Mesothelial cell of epicardium (in vitro differentiated cells): ENCODE measurements at places on chromosomes 12 and 14.

DNA sequence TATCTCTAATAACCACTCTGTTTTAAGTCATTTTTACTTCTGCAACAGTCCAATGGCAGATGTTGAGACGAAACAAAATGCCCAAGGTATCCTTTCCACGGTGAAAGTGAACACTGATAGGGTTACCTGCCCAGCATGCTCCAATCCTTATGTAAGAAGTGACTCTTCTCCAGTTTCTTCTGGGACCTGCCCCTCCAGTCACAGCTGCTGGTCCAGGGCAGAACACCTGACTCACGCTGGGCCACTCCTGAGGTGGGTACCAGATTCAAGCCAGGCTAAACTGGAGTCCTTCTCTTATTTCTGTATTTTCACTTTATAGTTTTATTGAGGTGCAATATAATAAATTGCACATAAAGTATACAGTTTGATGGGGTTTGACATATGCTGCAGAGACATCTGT is 16.7 kb downstream of the NT5DC3 start:
- no peaks in the 10 kb centered on the region for H3K27me3 ChIP-seq
- DNase-seq = no peak
- H3K36me3 ChIP-seq = no peaks in the 10 kb centered on the region
- H3K4me3 ChIP-seq = no peak overlapping the region

- DNase-seq = no peak
- no peak overlapping the region for H3K27ac ChIP-seq
- no peak overlapping the region for H3K4me3 ChIP-seq
- H3K36me3 ChIP-seq = peaks cover 2% of the 10 kb centered on the region
- no peaks in the 10 kb centered on the region for H3K27me3 ChIP-seq
- no peaks in the 10 kb centered on the region for H3K4me1 ChIP-seq
Observed at GRCh38 chr12:56979628-56980027, 22.2 kb upstream of the RDH16 start.

GRCh38 chr12:103868215-103868614 is 27.2 kb upstream of the NT5DC3 start:
- no peak overlapping the region for H3K4me3 ChIP-seq
- H3K4me1 ChIP-seq = peaks cover 21% of the 10 kb centered on the region
- no peaks in the 10 kb centered on the region for H3K27me3 ChIP-seq
- DNase-seq = no peak
- peak overlapping the region; percentile 1 for H3K27ac ChIP-seq
- H3K36me3 ChIP-seq = no peaks in the 10 kb centered on the region

DNA sequence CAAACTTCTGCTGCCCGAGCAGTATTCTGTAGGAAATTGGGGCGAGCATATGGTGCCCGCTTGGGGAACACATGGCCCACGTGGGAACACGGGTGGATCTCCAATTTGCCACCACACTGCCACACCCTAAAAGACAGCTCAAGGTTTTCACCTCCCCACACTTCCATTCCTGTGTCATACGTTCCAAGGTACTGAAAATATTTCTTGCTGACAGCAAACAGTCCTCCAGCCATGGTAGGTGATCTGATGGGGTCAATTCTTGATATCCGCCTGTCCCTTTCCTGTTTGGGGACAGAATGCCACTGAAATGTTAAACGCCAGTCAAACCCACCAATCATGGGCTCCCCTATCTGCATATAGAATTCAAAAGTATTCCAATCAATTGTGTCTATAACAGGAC is 1.2 kb downstream of the GALNT4 start:
- no peak for DNase-seq
- no peak overlapping the region for H3K27ac ChIP-seq
- peak overlapping the region; percentile 91 for H3K4me3 ChIP-seq
- peaks cover 34% of the 10 kb centered on the region for H3K4me1 ChIP-seq
- peaks cover 12% of the 10 kb centered on the region for H3K36me3 ChIP-seq
- no peaks in the 10 kb centered on the region for H3K27me3 ChIP-seq

DNA sequence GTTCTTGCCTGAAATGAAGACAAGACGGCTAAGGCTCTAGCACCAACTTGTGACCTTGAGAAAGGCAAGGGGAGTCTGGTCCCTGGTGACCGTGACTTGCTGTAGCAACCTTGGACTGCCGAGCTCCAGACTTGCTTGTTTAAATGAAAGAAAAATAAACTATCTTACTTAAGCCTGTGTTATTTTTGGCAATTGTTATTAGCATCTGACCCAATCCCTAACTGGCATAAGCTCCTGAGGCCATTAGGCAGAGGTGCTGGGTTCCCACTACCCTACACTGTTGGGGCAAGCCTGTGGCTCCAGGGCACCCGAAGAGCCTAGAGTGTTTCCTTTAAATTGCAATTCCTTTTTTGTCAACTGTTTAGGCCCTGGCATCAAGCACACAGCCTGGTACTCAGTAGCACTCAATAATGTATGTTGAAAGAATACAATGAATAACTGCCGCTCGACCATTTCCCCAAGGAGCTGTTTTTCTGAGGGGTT is 106.9 kb upstream of the HIF1A start:
- H3K36me3 ChIP-seq = no peaks in the 10 kb centered on the region
- DNase-seq = no peak
- H3K27ac ChIP-seq = no peak overlapping the region
- no peak overlapping the region for H3K4me3 ChIP-seq
- peaks cover 13% of the 10 kb centered on the region for H3K4me1 ChIP-seq

DNA sequence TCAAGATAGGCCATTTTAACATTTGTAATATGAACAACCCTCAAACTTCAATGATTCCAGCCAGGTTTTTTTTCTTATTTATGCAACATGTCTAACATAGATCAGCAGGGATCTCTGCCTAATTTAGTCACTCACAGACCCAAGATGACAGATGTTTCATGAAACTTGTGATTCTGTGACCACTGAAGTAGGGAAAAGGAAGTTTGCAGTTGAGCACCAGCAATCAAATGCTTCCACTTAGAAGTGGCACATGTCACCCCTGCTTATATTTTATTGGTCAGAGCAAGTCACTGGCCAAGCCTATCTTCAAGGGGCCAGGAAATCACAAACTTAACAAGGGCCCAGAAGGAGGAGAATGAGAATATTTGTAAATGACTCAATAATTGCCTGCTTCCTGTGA is 150.6 kb downstream of the BCAT1 start:
- H3K4me3 ChIP-seq = no peak overlapping the region
- no peaks in the 10 kb centered on the region for H3K27me3 ChIP-seq
- H3K36me3 ChIP-seq = no peaks in the 10 kb centered on the region
- no peak overlapping the region for H3K27ac ChIP-seq

DNA sequence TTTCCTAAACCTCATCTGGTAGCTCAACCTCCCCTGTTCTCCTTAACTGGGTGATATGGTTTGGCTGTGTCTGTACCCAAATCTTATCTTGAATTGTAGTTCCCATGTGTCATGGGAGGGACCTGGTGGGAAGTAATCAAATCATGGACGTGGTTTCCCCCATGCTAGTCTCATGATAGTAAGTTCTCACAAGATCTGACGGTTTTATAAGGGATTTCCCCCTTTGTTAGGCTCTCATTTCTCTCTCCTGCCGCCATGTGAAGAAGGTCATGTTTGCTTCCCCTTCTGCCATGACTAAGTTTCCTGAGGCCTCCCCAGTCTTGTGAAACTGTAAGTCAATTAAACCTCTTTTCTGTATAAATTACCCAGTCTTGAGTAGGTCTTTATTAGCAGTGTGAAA is 19.5 kb downstream of the COX16 start:
- no peak overlapping the region for H3K4me3 ChIP-seq
- H3K4me1 ChIP-seq = no peaks in the 10 kb centered on the region
- H3K36me3 ChIP-seq = peaks cover 75% of the 10 kb centered on the region
- no peaks in the 10 kb centered on the region for H3K27me3 ChIP-seq

DNA sequence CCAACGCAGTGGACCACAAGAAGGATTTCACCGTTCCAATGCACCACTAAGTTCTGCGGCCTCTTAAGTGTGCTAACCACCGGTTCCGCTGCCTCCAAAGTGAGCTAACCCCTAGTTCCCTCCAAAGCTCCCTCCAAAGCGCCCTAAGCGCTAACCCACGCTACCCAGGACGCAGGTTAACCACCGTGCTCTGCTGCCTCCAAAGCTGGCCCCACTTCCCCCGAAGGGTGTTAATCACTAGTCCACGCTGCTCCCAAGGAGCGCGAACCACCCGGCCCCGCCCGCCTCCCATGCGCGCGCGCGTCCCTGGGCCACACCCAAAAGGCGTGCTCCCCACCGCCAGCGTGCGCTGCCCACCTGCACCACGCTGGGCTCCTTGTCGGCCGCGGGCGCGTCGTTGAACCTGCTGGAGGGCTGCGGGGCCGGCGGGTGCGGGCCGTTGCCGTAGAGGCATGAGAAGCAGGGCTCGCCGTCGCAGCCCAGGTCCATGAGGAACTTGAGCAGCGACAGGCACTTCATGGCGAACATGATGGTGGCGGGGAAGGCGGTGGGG is 11.7 kb downstream of the FAM181A start:
- H3K27me3 ChIP-seq = peaks cover 59% of the 10 kb centered on the region
- peak overlapping the region; percentile 44 for H3K4me3 ChIP-seq
- no peak for DNase-seq
- no peaks in the 10 kb centered on the region for H3K4me1 ChIP-seq
- H3K36me3 ChIP-seq = no peaks in the 10 kb centered on the region

DNA sequence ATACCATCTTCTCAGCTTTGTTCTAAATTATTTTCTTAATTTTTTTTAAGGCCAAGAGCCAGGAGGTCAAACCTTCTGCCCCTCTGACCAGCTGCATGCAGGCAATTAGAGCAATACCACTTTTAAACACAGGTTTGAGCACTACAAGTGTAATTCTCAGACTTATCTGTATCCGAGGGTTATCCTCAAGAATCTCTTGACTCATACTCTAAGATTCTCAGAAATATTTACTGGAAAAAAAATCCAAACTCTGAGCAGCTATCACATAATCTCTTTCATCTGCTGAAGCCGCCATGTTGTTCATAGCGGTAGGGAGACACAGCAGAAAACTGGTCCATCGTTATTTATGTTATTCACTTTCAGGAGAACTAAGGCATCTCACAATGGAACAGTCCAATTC is 27.4 kb upstream of the PTHLH start:
- H3K4me3 ChIP-seq = no peak overlapping the region
- peaks cover 2% of the 10 kb centered on the region for H3K4me1 ChIP-seq
- no peak for DNase-seq
- H3K27ac ChIP-seq = no peak overlapping the region
- no peaks in the 10 kb centered on the region for H3K36me3 ChIP-seq

GRCh38 chr14:82180139-82180538 is 646.5 kb upstream of the SEL1L start:
- H3K4me3 ChIP-seq = no peak overlapping the region
- peaks cover 2% of the 10 kb centered on the region for H3K27me3 ChIP-seq
- peaks cover 4% of the 10 kb centered on the region for H3K4me1 ChIP-seq
- H3K36me3 ChIP-seq = no peaks in the 10 kb centered on the region

DNA sequence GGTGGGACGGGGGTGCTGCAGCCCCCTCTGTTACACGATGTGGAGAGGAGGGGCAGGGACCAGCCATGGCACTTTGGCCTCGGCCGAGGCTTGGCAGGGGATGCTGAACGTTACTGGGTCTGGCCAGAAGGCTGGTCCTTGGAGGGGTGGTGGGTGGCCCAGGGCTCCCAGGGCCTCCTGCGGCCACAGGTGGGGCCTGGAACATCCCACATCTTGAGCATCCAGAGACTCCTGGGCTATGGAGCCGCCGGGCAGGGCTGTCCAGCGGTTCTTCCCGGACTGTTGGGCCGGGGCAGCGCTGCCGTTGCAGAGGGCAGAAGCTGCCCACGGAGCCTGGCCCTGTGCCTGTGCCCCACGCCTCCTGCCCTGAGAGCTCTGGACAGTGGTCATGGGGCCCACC is 15.9 kb downstream of the KIF26A start:
- H3K4me3 ChIP-seq = no peak overlapping the region
- H3K27me3 ChIP-seq = no peaks in the 10 kb centered on the region
- H3K27ac ChIP-seq = no peak overlapping the region
- no peaks in the 10 kb centered on the region for H3K36me3 ChIP-seq
- peaks cover 19% of the 10 kb centered on the region for H3K4me1 ChIP-seq
- DNase-seq = no peak

- H3K4me1 ChIP-seq = peaks cover 58% of the 10 kb centered on the region
- no peak overlapping the region for H3K4me3 ChIP-seq
- DNase-seq = no peak
Observed at GRCh38 chr14:68181519-68182326, 362.1 kb downstream of the RAD51B start.

GRCh38 chr14:57227083-57227482 is 41.6 kb downstream of the EXOC5 start:
- no peak overlapping the region for H3K4me3 ChIP-seq
- no peaks in the 10 kb centered on the region for H3K27me3 ChIP-seq
- H3K4me1 ChIP-seq = no peaks in the 10 kb centered on the region
- no peak overlapping the region for H3K27ac ChIP-seq
- H3K36me3 ChIP-seq = peaks cover 27% of the 10 kb centered on the region

GRCh38 chr12:122545855-122546254 is 18.8 kb downstream of the KNTC1 start:
- H3K4me3 ChIP-seq = no peak overlapping the region
- H3K4me1 ChIP-seq = no peaks in the 10 kb centered on the region
- DNase-seq = no peak

- no peak overlapping the region for H3K27ac ChIP-seq
- peaks cover 3% of the 10 kb centered on the region for H3K4me1 ChIP-seq
- DNase-seq = no peak
- H3K4me3 ChIP-seq = no peak overlapping the region
- H3K27me3 ChIP-seq = no peaks in the 10 kb centered on the region
Observed at GRCh38 chr12:43937947-43938346, 102.1 kb downstream of the TMEM117 start.

DNA sequence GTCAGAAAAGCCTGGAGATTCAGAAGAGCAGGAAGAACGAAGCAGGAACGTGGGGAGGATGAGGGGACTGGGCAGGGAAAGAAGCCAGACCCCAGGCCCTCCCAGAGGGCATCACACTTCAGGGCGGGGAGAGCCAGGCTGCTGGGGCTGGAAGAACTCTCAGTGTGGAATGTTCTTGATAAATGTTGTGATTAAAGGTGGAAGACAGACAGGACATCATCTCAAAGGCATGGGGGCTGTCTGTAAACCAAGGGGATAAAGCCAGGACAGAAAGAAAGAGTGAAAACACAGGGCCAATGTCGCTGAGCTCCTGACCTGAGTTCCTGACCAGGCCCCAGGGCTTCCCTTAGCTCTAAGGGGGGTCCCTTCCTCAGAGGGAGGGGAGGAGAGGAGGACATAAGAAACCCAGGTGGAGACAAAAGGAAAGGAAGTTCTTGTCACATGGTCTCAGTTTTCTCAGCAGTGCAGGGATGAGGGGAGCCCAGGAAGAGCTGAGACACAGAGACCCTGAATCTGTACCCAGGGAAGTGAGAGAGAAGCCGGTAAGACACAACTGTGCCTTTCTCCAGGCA is 56.3 kb downstream of the SETD3 start:
- no peak for DNase-seq
- peaks cover 20% of the 10 kb centered on the region for H3K4me1 ChIP-seq
- no peak overlapping the region for H3K4me3 ChIP-seq
- H3K27me3 ChIP-seq = no peaks in the 10 kb centered on the region

GRCh38 chr12:70448371-70448770 is 82.3 kb downstream of the KCNMB4 start:
- H3K4me1 ChIP-seq = peaks cover 5% of the 10 kb centered on the region
- no peak for DNase-seq
- no peaks in the 10 kb centered on the region for H3K27me3 ChIP-seq
- H3K27ac ChIP-seq = no peak overlapping the region

GRCh38 chr12:52454411-52455201 is 2.7 kb upstream of the KRT6B start:
- DNase-seq = no peak
- no peaks in the 10 kb centered on the region for H3K36me3 ChIP-seq
- H3K27ac ChIP-seq = peak overlapping the region; percentile 22
- peaks cover 20% of the 10 kb centered on the region for H3K27me3 ChIP-seq
